ENCODE measurements at places on chromosomes 1 and 21.

- no peak for DNase-seq
Observed at GRCh38 chr1:219398815-219399396, 214.0 kb downstream of the ZC3H11B start.

- no peak for DNase-seq
Observed at GRCh38 chr1:230073371-230074035, 6.5 kb downstream of the GALNT2 start.

- no peak for DNase-seq
Observed at GRCh38 chr1:113048064-113048463, 24.9 kb upstream of the LRIG2 start.

GRCh38 chr1:245441689-245442088 lies 286.9 kb downstream of the KIF26B start:
- no peak for DNase-seq

DNA sequence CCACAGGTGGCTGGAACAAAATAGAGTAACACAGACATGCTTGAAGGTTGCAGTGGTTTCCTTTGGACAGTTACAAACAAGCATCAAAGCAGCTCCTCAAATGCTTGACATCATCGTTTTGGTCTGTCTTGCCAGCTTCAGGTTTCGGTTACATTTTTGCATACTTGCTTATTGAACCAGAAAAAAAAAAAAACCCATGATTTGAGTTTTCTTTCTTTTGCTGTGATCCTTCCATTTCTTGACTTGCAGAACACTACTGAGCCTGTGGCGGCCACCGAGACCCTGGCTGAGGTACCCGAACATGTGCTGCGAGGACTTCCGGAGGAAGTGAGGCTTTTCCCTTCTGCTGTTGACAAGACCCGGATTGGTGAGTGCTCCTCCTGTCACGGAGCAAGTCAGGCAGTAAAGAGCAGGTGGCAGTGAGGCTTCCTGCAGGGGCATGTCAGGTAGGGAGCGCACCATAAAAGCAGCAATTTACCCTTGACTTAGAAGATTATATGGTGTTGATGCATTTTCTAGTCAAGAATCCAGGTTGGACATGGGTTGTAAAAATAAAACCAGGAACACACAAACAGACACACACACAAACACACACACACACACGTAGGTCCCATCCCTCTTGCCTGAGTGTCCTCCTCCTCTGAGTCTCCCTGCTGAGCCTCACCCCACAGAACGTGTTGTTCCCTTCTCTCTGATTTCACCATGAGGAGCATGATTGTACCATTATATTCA lies 30.9 kb downstream of the PRDM2 start:
- peak; percentile 55 for DNase-seq

DNA sequence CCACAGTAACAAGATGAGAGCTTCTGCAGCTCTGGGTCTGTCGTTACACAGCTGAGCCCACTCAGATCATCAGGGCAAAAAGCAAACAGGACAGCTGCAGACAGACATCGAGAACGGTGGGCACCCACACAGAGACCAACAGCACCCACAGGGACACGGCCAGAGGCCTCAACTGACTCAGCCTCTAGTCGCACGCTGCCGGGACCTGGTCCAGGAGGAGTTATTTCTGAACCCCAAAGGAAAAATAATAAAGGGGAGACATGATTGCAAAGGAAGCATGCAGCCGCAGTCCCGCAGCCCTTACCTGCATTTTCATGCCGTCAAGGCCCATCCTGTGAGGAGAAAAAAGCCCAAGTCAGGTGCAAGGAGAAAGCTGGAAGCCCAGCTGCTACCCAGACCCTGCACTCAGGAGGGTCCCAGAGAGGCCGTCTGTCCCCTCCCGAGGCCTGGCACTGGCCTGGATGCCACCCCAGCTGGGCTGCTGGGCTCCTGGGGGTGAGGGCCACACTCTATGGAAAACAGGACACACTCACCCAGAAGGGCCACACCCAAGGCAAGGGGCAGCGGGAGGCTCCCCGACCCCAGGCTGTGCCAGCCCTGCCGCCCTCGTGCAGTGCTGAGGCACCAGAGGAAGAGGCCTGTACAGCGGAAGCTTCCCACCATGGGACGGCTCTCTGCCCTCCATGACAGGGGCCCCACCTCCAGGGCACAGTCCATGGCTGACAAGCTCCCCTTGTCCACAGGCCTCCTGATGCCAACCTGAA lies 15.7 kb downstream of the LSS start:
- no peak for DNase-seq

DNA sequence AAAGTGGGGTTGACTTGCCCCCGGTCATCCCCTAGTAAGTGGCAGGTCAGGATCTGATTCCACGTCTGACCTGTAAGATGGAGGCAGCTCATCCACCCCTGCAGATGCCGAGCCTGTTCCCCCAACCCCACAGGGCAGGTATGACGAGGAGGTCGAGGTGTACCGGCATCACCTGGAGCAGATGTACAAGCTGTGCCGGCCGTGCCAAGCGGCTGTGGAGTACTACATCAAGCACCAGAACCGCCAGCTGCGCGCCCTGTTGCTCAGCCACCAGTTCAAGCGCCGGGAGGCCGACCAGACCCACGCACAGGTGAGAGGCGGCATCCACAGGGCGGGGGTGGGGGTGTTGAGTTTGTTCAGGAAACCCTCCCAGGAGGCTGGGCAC lies 9.6 kb downstream of the TMEM201 start:
- DNase-seq, result no peak

DNA sequence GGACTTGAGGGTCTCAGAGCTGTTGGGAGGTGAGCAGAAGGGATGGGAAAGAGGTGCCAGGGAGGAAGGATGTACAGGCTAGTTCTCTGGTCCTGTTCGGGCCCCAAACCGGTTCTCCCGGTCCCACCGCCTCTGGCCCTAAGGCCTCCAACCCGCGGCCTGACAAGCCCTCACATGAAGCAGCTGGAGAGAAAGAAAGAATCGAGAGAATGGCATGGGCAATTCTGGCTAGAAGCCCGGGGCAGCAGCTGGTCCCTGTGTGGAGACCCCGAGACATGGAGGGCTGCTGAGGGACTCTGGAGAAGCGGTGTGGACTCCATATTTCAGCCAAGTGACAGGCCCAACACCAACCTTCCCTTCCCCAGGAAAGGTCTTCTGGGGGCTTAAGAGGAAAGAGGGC lies 730 bp downstream of the CDC42SE1 start:
- DNase-seq, result no peak

DNA sequence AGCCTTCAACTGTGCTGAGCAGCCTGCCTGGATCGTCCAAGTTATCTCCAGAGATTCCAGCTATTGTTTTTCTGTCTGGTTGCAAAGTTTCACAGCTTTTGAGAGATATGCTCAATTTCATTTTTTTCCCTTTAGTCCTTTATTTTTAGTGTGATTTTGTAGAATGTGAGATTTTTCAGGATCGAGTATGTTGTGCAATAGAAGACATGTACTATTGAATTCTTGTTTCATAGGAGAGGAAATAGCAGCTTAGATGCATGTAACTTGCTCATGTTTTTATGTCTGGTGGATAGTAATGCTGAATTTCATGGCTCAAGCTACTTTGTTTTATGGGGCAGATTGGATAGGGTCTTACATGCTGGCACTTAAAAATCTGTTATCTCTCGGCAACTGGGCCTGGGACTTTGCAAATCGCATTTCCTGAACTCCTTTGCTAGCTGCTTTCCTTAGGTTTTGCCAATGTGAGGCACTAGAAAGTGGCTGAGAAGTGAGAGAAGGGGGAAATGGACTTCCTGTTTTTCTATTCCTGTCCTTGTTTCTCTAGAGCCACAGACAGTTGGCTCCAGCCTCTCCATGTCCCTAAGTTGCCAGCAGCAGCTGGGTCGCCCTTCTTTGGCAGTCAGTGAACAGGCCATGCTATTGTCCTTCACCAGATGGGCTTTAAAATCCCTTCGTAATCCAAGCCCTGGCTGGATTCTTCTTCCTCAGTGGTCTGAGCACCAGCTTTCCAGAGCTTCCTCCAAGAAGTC lies 101.4 kb upstream of the PDE4B start:
- DNase-seq, result no peak

DNA sequence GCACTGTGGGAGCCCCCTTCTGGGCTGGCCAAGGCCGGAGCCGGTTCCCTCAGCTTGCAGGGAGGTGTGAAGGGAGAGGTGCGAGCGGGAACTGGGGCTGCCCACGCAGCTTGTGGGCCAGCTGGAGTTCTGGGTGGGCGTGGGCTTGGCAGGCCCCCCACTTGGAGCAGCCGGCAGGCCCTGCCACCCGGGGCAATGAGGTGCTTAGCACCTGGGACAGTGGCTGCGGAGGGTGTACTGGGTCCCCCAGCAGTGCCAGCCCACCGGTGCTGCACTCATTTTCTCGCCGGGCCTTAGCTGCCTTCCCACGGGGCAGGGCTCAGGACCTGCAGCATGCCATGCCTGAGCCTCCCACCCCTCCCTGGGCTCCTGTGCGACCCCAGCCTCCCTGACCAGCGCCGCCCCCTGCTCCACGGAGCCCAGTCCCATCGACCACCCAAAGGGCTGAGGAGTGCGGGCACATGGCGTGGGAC lies 11.6 kb downstream of the SCYL3 start:
- no peak for DNase-seq

DNA sequence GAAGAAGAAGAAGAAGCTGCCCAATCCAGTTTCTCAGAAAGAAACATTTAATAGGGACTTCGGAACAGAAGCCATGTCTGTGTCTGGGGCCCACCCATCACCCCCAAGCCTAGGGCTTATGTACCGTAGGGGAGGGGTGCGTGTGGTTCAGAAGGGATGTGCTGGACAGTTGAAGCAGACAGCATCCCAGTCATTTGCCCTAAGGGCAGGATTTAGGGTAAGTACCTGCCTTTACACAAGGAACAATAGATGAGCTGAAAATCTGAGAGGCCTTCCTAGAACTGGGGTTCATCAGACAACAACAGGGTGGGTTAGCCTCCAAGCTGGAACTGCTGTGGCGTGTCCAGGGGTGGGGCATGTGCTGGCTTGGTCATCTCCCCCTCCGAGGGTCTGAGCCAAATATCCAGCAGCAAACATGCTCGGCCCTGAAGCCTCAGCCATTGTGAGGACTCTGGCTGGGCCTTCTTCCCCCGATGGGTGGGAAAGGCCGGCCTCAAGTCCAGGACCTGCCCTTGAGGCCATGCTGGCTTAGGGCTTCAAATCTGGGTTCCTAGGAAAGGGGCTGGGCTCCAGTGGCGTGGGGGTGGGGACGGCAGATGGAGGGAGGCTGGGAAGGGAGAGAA lies 12.1 kb downstream of the CSTB start:
- DNase-seq, result no peak

- no peak for DNase-seq
Observed at GRCh38 chr1:100834777-100835660, 59.6 kb downstream of the EXTL2 start.

GRCh38 chr1:20154301-20154831 lies 15.2 kb downstream of the PLA2G2F start:
- no peak for DNase-seq

DNA sequence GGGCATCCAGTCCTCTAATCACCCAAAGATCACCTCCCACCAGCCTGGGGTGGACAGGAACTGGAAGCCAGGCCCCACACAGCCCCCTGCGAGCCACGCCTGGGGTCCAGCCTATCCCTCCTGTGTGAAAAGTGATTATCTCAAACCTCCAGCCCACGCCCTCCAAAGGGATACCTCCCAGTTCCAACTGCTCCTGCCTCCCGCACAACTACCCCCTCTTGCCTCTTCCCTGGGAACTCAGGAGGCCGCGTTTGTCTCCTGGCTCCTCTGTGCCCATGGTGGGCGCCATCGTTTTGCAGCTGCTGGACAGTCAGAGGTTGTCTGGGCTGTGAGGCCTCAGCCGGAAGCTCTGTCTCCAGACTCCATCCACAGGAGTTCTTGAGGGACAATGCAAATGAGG lies 305.9 kb downstream of the AJAP1 start:
- DNase-seq, result no peak

GRCh38 chr1:24048205-24048869 lies 63.6 kb downstream of the MYOM3 start:
- DNase-seq, result no peak

DNA sequence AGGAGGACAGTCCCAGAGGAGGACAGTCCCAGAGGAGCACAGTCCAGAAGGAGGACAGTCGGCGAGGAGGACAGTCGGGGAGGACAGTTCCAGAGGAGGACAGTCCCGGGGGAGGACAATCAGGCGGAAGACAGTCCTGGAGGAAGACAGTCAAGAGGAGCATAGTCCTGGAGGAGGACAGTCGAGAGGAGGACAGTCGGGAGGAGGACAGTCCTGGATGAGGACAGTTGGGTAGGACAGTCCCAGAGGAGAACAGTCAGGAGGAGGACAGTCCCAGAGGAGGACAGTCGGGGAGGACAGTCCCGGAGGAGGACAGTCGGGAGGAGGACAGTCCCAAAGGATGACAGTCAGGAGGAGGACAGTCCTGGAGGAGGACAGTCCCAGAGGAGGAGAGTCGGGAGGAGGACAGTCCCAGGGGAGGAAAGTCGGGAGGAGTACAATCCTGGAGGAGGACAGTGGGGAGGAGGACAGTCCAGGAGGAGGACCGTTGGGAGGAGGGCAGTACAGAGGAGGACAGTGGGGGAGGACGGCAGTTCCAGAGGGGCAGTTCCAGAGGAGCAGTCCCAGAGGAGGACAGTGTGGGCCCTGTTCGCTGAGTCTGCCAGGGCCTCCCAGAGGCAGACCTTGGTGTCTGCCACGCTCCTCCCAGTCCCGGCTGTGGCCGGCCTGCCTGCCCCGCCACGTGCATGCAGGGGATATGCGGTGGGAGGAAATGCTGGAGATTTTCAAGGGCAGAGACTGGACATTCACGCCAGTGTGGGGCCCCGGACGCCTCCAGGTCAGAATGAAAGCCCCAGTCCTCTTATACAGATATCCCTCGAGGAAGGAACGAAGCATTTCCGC lies 183.8 kb upstream of the ARHGEF16 start:
- no peak for DNase-seq

- peak; percentile 81 for DNase-seq
Observed at GRCh38 chr1:27044613-27045151, 32.0 kb upstream of the TENT5B start.

- no peak for DNase-seq
Observed at GRCh38 chr1:190809312-190809711, 331.6 kb upstream of the BRINP3 start.

GRCh38 chr1:244231193-244231571 lies 180.1 kb downstream of the ZBTB18 start:
- DNase-seq, result no peak

DNA sequence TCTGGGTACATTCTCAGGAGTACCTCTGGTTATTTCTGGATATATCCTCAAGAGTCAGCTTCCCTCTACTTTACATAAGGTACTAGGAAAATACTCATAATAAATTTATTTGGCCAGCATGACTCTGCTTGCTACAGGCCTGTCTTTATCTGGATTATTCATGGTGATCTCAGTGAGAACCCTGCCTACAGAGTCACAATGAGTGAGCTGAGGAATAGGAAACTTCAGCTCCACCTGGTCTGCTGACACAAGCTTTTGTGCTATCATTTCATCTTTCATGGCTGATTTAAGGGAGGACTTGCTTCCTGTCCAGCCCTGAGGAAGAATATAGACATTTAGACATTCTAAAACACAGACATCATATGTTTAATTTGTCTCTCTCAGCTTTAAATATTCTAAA lies 19.5 kb upstream of the SUCO start:
- no peak for DNase-seq

GRCh38 chr1:44617703-44618029 lies 56.6 kb downstream of the TMEM53 start:
- DNase-seq, result no peak

- DNase-seq, result no peak
Observed at GRCh38 chr21:44615466-44615865, 3.6 kb downstream of the KRTAP10-8 start.

GRCh38 chr1:169906938-169907337 lies 13.2 kb upstream of the SCYL3 start:
- no peak for DNase-seq
